ENCODE measurements at places on chromosomes 1 and 21.

DNA sequence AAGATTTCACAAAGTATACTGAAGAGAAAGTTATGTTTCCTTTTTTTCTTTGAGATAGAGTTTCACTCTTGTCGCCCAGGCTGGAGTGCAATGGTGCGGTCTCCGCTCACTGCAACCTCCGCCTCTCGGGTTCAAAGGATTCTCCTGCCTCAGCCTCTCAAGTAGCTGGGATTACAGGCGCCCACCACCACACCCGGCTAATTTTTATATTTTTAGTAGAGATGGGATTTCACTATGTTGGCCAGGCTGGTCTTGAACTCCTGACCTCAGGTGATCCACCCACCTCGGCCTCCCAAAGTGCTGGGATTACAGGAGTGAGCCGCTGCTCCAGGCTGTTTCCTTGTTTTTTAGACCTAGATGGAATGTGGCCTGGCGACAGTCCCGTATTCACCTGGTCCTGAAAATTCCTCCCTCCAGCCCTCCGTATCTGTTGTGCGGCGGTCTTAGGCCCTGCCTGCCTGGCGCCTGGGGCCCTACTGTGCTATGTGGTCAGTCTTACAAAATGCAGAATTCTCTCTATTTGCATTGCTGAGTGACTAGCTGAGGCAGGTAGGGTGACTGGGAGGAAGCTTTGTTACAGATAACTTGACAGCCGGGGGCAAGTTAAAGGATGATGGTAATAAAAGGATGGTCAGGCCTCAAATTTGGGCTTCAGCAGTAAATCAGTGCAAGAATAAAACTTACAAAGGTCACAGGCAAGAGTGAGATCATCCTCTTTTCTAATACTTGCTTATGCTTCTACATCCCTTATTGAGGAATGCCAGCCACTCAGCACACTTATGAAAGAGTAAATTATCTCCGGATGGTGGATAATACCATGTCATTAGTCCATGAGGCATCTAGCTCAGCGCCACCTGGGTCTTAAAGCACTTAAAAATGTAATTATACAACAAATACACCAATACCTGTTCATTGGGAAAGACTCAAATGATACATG is 30.3 kb downstream of the PARK7 start:
- DNase-seq: no peak

GRCh38 chr1:25538191-25538767 is 5.1 kb upstream of the LDLRAP1 start:
- DNase-seq: no peak

DNA sequence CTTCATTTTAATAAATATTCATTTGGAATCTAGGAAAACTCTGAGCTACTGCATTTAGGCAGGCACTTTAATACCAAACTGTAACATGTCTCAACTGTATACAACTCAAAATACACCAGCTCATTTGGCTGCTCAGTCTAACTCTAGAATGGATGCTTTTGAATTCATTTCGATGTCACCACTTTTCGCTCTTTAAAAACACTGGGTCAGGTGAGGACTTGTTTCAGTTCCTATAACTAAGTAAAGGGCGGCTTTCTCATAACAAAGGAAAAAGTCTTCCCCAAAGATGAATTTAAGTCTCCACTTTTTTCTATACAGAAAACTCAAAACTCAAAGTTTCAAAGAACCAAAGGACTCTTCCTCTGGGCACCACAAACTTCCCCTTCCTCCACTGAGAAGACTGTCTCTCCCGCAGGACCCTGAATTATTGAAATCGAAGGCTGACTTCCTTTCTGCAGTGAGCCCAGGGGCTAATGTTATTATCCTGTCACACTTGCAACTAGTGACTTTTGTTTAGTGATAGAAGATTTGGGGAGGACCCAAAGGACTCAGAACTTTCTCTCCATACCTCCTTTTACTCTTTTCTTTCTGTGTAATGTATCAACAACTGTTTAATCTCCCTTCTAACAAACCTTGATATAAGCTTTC is 9.7 kb upstream of the DHX9 start:
- DNase-seq: no peak

DNA sequence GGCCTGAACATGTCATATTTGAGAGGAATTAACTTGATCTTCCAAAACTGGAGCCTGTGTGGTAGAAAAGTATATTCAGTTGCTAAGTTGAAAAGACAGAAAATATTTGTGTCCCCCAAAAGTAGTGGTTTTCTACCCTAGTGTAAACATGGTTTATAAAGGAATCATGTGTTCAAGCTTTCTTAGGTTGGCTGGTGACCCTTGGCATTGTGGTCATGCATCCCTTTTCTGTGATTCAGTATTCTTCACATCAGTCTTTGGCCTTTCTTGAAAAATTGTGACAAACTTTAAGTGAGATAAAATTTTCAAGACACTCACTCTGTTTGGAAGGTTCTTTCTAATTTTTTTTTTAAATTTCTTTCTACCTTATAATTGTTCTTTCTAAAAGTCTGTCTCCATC is 193.2 kb downstream of the DHRS3 start:
- DNase-seq: no peak

DNA sequence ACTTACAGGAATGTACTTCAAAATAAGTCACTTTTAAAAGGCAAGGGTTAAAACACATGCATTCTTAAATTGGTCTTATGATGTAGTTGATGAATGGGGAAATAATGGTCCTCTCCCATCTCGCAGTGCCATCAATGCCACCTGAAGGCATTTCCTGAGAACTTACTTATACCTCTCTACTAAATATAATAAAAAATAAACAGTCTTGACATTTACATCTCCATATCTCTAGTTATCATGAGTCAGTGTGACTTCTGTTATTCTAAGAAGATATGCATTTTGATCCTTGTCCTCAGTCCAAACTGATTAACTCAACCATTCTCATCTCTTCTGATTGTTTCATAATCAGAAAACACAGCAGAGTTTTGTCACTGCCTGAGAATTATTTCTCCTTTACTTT is 253.9 kb downstream of the USH2A start:
- DNase-seq: no peak

- DNase-seq: no peak
These were observed 273.1 kb downstream of the MATN1 start for GRCh38 chr1:30450148-30450817.
